Stimulated activated CD8-positive, alpha-beta memory T cell treated with anti-CD3 and anti-CD28 coated beads, Interleukin-4, amount 100 ng/mL, for 48 hours (primary cell): ENCODE measurements at places on chromosomes 1 and 21.

GRCh38 chr1:93979040-93979717, 69.9 kb upstream of the GCLM start:
- no peak for DNase-seq

DNA sequence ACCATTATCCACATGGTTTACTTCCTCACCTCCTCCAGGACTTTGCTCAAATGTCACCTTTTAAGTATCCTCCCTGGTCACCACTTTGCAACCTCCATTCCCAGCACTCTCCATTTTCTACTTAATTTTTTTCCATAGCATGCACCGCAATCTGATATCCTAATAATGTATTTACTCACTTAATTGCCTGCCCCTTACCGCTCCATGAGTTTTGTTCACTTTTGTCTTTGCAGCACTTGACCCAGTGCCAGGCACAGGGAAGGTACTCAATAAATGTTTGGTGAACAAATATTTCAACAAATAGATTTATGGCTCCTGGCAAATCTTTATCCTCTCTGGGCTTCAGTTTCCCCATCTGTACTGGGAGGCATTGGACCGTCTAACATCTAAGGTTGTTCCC, 53.6 kb downstream of the UBE2T start:
- no peak for DNase-seq

DNA sequence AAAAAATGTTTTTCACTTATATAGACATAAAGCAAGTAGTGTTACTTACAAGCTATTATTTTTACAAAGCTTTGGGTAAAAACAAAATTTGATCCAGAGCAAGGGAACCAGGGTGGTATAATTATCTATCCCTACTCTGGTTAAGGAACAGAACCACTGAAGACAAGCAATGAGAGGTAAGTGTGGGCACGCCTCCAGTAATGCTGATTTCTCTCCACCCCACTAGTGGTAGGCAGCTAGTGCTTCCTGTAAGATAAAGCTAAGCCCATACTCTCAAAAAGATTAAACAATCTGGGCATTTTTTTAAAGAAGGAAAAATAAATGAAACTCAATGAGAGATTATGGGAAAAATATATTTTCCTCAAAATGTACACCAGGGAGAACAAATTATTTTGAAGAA, 22.1 kb downstream of the TFB2M start:
- DNase-seq = no peak

DNA sequence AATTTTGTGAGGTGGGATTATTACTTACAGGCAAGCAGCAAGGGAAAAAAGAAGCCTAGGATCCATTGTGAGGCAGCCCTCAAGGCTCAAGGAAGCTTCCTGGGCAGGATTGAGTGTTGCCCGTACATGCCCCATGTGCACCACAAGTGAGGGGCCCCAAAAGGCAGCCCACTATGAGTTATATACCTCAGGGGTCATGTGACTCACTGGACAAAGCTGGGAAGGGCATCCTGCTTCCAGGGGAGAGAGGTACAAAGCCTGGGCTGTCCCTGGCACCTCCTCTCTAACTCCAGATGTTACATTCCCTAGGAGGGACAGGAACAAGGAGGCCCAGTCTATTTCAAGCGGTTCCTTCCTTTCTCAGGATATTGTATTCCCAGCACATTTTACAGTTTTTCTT, 34.0 kb upstream of the CD1D start:
- DNase-seq = no peak

DNA sequence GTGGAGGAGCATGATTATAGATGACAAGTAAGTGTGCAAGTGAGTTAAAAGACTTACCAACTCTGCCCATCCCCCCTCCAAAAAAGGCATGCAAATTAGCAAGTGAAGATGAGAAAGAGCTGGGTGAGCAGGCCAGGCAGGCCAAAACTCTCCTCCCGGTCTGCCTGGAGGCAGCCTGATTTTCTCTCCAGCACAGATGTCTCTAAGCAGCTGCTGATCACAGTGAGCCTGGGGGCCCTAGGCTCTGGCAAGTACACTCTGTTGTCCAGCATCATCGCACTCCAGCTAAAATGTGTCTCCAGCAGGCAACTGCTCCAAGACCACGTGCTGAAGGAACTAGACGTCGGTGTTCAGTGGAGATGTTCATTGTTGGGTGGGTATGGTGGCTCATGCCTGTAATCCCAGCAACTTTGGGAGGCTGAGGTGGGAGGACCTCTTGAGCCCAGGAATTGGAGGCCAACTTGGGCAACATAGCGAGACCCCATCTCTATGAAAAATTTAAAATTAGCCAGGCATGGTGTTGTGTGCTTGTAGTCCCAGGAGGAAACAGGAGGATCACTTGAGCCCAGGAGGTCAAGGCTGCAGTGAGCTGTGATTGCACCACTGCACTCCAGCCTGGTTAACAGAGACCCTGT, 56.7 kb upstream of the PUM1 start:
- DNase-seq = no peak

DNA sequence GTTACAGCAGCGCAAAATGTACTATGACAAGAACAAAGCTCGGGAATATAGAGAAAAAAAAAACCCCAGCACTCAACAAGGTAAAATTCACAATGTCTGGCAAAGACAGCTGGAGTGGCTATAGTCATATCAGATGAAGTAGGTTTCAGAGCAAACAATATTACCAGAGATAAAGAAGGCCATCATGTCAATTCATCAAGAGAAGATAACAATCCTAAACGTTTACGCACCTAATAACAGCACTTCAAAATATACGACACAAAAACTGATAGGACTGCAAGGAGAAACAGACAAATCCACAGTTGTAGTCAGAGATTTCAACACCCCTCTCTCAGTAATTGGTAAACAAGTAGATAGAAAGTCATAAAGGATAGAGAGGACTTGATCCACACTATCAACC, 455.2 kb downstream of the PTPRU start:
- DNase-seq = no peak

- no peak for DNase-seq
These were observed 272.2 kb upstream of the B3GALT2 start for GRCh38 chr1:193458628-193459027.

GRCh38 chr1:213014642-213015041, 1.0 kb downstream of the ANGEL2 start:
- no peak for DNase-seq

DNA sequence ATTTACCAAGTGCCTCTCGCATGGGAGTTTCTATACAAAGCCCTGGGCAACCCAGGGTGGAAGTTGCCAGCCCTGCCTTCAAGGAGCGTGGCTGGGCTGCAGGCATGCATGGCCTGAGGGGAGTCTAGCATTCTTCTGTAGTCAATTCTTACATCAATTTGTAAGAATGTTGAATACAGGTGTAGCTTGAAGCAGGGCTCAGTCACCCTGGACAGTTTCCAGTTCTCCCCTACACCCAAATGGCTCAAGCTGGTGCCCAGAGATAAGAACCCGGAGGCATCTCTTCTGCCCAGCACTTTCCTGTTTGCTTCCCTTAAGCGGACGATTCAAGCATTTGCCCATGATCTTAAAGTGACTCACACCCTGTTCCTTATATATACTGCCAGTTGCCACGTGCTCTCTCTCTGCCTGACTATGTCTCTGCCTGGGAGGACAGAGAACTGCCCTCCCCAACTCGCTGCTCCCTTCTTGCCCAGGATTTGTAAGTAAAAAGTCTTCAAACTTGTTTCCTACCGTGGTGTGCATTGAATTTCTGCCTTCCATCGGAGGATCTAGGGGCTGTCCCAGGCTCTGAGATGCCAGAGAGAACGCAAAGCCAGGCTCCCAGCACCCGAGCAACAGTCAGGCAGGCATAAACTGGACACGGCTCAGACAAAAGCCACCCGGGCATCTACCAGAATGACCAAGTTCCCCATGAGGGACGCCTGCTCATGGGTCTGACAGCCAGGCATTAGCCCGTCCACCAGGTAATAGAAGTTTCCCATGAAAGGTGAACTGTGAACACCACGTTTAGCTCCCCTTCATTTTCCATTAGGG, 50.9 kb upstream of the AJAP1 start:
- no peak for DNase-seq

DNA sequence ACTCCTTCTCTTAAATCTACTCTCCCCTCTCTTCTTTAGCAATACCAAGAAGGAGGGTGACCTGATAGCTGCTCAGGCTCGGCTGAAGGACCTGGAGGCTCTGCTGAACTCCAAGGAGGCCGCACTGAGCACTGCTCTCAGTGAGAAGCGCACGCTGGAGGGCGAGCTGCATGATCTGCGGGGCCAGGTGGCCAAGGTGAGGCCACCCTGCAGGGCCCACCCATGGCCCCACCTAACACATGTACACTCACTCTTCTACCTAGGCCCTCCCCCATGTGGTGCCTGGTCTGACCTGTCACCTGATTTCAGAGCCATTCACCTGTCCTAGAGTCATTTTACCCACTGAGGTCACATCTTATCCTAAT, 16.0 kb downstream of the LMNA start:
- DNase-seq = no peak

- no peak for DNase-seq
These were observed 282.8 kb downstream of the ZNF648 start for GRCh38 chr1:181778640-181779260.

DNA sequence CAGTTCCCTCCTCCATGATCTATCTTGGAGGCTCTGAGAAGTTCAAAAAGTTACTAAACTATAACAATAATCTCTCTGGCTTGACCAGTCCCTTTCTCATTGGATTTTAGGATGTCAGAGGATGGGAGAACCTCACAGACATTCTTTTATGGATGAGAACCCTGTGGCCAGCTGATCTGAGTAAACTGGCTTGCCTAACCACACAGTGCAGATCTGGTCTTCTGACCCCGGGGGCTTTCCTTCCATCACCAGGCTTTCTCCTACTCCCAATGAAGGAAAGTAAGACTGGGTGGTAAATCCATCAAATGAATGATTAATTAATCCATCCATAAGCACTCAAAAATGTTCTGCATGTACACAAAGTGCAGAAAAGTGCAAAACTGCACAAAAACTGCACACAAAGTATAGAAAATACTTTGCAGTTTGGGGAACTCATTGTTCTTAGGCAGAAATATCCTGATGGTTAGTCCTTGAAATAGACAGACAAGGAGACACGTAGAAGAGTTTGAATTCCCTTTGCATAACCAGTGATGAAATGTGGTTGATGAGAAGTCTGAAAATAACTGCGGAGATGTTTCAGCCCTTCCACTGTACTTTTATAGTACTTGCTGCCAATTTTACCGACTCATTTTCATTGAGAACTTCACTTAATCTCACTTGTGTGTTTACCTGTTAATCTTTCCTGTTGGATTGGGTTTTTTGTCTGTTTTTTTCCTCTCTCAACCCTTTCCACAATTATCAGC, 2.5 kb upstream of the F3 start:
- DNase-seq = no peak

DNA sequence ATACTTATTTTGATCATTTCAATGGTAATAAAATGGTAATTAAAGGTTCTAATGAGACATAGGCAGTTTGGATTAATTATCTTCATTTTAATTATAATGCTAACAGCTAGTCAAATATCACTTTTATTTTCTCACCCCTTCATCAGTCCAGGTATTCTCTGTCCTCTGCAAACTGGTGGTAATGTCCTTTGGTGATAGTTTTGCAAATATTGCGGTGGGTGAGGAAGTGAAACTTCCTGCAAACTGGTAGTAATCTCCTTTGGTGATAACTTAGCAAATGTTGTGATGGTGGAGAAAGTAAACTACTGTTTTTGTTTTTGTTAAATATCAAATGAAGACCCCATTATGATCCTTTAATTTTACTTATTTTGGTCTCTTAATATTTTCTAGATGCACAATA, 209.0 kb downstream of the AMY1C start:
- no peak for DNase-seq

DNA sequence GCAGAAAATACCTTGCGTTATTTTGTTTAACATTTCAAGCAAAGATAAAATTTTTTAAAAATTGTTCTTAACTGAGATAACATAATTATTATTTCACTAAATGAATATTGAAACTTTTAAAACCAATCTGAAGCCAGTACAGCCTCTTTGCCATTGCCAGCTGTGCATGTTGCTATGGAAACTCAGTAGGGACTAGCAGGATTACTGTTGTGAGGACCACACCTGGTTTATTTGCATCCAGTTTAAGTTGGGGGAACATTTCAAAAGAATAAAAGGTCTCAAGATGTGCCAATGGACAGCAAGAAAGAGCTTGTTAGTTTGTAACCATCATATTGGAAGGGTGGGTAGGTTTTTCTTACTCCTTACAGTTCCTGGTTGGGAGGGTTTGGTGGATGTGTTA, 80.7 kb downstream of the POU2F1 start:
- no peak for DNase-seq

DNA sequence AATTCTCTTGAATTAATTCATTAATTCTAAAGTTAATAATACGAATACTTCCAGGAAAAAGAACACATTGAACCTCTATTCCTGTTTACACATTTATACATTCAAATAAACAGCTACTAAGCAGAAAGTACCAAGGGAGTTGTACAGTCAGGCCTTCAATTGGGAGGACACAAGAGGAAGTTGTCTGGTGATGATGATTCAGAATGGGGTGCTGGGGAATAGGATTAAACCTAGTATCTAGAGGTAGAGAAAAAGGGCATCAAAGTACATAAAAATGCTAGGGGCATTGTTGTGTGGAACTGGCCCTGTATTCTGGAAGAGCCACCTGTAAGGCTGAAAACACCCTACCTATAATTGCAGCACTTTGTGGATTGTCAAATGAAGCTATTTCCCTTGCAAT, 71.7 kb upstream of the MROH9 start:
- no peak for DNase-seq

GRCh38 chr1:212738330-212738729, 38.7 kb upstream of the BATF3 start:
- DNase-seq = no peak

DNA sequence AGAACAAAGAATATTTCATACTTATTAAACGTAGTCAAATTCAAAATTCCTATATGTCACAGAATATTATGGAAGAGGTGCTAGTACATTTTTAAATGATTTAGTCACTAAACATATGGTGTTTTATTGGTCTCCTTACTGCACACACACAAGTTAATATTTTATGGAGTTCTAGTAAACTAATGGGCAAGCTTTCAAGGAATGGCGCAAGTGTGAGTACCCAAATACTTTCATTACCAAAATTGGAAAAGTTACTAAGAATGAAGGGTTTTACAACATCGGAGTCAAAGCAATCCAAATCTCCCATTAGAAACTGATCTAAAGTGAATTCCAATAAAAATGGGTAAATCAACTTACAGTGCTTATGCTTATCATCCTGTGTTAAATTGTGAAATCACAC, 921.9 kb downstream of the ADGRL2 start:
- DNase-seq = no peak

GRCh38 chr1:223033658-223034057, 109.4 kb downstream of the TLR5 start:
- no peak for DNase-seq

- no peak for DNase-seq
These were observed 98.4 kb upstream of the GADD45A start for GRCh38 chr1:67586596-67586995.

- no peak for DNase-seq
These were observed 1.8 kb upstream of the KIF1B start for GRCh38 chr1:10208537-10208936.

- no peak for DNase-seq
These were observed 14.5 kb downstream of the NT5C1A start for GRCh38 chr1:39657402-39657801.

DNA sequence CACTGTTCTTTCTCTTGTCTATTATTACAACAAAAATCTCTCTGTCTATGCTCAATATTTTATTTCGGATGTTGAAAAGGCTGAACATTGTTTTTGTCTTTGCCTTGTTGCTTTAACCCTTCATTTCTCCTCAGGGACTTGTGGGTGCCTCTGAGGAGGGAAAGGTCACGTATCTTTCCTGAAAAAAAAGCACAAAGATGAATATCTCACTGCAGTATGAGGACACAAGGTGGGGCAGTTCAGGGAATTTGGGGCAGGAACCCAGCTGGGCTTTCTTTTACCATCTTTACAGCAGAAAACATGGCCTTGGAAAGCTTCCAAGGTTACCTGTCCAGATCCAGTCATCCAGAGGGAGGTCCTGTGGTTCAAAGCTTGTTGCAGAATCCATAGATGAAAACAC, 99.1 kb upstream of the LPGAT1 start:
- DNase-seq = no peak
